Hypothalamus (tissue), 51 donors: ENCODE measurements at places on chromosomes 6 and 20.

- no peak for DNase-seq
These were observed 33.8 kb upstream of the SULF2 start for GRCh38 chr20:47818996-47819609.

DNA sequence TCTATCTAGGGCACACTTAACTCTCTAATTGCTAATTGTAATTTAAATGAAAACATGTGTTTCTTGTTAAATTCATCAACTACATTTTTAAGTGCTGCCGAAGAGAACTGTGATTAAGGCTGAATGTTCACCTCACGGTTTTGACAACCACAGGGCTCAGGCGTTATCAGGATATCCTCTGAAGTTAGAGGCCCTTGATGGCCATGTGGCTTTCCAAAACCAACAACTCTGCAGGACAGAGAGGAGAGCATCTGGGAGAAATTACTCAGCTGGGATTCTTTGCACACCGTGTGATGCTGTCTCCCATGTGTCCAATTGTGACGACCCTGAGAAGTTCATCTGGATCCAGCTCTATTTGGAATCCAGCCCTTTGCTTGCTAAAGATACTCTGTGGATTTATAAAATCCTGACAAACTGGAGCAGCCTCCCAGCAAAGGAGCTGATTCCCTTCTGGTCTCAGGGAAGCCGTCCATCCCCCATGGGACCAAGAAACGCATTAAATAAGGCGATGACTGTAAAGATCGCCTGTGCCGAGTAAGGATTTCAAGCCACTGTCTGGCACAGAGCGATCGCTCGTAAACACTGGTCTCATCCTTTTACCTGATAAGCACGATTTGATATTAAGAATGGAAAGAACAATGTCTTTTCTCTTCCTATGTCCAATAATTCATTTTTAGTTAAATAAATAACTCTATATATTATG, 401.1 kb downstream of the CD83 start:
- no peak for DNase-seq

DNA sequence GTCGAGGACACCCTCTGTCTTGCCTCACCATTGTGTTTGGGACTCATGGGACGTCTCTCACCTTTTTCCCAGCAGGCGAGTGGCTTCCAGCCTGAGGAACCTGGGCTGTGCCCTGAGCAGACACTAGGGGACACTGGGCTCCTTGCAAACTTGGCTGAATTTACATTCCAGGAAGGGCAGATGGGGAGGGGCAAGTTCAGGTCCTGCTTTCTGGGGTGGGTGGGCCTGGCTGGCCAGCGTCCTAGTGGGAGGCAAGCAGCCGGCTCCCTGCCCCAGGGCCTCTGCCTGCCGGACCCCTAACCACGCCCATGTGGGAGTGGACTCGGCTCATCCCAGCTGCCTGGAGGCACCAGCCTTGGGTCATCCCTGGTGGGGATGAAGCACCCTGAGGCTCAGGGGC, 48.2 kb upstream of the MLN start:
- no peak for DNase-seq

- DNase-seq, result no peak
These were observed 29.7 kb downstream of the RREB1 start for GRCh38 chr6:7137335-7138045.

DNA sequence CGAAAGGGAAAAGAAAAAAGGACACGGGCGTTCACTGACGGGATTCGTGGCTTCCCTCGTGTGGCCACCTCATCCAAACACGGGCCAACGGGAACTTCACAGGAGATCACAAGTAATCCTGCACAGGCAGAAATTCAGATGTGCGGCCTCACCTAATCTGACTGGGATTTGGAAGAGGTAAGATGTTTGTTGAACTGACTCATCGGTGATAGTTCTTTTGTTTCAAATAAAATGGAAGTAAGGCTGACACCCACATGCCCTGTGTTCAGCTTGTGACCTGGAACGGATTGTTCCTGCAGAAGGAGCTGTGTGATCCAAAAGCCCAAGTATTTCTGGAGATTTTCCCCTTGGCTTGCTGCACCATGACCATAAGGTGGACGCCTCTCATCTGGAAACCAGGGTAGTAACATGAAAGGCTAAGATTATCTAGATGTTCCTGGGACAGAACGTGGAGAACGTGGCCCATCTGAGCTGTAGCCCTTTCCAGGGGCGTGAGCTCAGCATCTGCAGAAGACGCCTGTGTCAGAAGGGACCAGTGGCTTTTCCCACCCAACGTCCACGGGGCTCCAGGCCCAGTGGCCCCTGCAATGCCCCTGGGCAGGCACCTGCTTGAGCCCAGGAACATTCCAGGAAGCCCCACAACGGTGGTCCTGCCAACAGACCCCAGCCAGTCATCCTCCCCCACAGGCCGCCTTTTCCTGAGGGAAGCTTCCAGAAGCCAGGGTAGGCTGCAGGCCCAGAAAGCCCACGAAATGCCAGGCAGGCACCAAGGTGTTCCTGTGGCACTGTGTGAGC, 39.7 kb downstream of the DLL1 start:
- DNase-seq, result no peak

- DNase-seq, result no peak
These were observed 63.9 kb upstream of the PLEKHG1 start for GRCh38 chr6:150535818-150536220.

GRCh38 chr6:45163952-45164766, 164.0 kb upstream of the RUNX2 start:
- DNase-seq, result no peak

GRCh38 chr20:24212494-24212893, 223.9 kb upstream of the GGTLC1 start:
- no peak for DNase-seq

DNA sequence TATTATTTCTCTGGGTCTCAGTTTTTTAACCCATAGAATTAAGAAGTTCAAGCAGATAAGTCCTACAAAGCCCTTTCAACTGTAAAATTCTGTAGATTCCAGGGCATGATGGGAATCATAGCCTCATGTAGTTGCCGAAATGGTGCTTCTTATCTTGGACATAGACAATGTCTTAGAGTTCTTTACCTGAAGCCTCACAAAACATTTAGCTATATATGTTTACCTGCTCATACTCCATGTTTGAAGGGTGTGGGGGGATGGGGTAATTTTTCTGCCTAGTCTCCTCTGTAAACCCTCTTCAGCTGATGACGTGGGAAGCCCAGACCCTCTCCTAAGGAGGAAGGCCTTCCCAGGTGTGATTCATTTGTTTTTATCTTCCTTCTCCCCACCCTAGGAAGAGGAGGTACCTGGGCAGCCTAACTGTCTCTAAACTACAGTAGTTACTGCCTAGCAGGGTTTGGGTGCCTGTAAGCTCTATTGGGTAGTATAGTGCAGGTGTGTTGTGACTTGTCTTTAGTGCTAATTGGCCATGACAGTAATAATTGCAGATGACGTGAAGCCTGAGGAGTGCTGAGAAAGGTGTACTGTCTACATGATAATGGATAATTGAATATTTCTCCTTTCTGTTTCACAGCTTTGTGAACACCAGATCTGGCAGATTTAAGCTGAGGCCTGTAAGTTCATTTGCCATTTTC, 230.8 kb downstream of the TFAP2B start:
- no peak for DNase-seq

GRCh38 chr20:60573003-60573680, 614.9 kb downstream of the CDH26 start:
- no peak for DNase-seq

DNA sequence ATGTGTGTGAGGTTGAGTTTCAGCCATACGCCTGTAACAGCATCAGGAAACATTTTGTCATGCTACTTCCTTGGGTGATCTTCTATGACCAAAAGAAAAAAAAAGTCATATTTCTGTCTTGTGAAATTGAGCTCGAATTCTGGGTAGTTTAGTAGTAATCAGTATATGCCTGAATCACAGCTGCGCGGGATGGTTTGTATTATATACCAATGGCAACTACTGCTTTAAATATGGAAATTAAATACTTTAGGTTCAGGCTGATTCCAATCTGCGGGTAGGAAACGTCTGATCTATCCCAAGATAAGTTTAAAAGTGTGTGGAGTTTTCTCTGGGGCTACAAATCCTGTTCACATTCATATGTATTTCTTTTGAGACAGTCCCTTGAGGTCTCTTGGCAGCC, 115.6 kb upstream of the FERMT1 start:
- no peak for DNase-seq

DNA sequence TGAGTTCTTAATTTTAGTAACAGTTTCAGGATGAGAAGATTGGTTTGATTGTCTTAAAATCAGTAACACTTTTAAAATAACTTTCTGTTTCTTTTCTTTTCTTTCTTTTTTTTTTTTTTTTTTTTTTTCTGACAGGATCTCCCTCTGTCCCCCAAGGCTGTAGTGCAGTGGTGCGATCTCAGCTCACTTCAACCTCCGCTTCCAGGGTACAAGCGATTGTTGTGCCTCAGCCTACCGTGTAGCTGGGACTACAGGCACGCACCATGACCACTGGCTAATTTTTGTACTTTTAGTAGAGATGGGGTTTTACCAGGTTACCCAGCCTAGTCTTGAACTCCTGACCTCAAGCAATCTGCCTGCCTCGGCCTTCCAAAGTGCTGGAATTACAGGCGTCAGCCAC, 33.7 kb upstream of the KCNQ5 start:
- DNase-seq, result no peak

DNA sequence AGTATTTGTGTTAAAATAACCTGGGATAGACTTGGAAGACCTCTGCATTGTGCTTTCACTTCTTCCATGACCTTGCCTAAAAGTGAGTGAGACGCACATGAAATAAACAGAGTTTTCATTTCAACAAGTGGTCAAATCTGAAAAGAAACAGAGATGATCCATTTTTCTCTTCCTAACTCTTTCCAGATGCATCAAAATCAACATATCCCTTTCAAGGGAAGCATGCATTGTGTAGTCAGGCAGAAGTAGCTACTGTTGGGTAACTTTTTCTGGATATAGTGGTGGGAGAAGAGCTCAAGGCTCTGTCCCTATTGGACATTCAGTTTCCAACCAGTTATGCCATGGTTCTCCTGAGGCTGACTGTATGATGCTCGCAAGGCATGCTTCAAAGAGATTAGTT, 233.0 kb upstream of the JAG1 start:
- DNase-seq, result no peak

GRCh38 chr6:15036690-15037245, 209.1 kb upstream of the JARID2 start:
- DNase-seq, result peak; percentile 16

DNA sequence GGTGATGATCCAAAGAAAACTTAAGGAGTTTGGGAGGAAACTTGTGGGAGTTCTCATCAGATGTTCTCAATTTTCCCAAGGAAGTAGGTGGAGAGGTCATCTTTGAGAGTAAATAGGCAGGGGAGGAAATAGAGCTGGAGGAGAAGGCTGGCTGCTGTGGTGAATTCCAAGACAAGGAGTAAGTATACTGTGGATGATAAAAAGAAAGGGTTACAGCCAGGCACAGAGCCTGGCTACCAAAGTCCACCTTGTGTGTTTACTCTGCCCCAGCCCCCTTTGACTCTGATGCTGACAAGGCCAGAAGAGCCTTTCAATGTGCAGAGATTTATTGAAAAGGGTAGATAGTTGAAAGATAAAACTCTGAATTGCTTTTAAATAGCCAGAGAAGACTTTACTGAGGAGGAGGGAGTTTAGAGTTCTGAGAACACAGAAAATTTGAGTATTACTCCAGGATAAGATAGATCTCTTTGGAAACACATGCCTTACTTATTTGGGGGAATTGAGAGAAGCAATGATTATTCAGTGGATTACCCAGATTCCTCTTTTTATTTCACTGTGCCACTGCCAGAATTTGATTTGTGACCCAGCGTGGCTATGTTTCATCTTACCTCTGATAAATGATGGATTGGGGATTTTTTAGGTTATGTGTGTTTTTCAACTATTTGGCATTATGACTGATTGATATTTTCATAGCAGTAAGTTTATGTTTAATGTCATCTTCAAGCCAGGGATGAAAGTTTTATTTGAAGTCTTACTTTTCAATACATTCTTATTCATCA, 182.6 kb upstream of the JAG1 start:
- DNase-seq, result no peak

- no peak for DNase-seq
These were observed 63.8 kb downstream of the BTBD3 start for GRCh38 chr20:11981366-11981947.

- DNase-seq, result no peak
These were observed at the start of gene GRM1 for GRCh38 chr6:146028851-146029572. TSS of gene GRM1 (plus strand) at chr6:146029062. CDS start at chr6:146029518, 456 bp downstream.

GRCh38 chr20:46945465-46945864, 50.8 kb downstream of the EYA2 start:
- DNase-seq, result no peak

DNA sequence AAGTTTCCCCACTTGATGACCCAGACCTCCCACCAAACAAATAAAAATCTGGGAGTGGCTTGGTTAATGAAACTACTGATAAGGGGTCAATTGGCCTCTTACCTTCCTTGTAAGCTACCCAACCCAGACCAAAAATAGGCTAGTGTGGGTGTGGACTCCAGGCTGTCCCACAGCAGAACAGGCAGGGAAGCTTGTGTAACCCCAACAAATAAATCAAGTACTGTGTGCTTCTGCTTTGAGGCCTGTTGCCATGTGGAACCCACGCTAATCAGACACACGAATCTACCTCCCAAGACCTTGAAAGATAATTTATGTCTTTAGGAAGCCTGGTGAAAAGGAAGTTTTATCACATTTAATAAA, 33.7 kb upstream of the PAQR8 start:
- DNase-seq, result no peak

DNA sequence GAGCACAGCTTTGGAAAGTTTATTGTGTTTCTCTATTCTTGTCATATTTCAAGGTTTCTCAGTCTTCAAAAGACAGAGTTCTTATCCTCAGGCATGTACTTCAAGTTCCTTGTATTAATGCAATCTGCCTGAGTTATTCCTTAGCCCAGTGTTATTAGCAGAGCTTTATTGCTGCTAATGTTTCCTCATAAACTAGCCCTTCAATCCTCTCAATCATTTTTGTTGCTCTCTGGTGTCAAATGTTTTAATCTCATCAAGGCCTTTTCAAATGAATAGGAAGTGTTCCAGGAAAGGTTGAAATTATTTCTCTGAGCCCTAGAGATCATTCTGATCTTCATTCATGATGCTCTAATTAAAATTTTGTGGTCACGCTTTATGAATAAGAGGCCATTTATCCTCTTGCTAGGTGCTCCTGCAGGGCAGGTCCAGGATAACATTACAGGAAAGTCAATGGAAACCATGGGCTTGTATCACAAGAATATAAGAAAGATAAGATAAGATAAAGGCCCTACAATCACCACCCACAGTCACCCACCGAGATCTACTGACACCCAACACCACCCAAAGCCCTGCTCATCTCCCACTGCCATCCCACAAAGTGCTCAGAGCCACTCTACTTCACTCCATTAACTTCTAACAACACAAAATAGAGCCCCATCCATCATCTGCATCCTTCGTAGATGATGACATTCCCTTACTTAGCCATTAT, 125.9 kb downstream of the COL9A1 start:
- no peak for DNase-seq

- no peak for DNase-seq
These were observed 29.8 kb upstream of the CCN2 start for GRCh38 chr6:131980791-131981623.

GRCh38 chr20:63706852-63707557, 771 bp downstream of the ARFRP1 start:
- no peak for DNase-seq

DNA sequence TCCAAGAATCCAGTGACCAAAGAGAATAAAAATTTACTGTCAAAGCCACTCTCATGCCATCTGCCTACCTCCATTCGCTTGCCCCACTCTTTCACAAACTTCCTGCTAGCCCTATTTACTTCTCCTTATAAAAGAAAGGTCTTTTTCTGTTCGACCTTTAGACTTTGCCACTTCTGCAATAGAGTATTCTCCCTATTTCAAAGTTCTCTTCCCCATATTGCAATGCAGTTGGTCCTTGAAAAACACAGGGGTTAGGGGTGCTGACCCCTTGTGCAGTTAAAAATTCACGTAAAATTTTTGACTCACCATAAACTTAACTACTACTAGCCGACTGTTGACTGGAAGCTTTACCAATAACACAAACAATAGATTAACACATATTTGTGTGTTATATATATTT, 15.0 kb downstream of the CCN2 start:
- no peak for DNase-seq
